ENCODE measurements at places on chromosomes 1 and 21. TPM values are rescaled to one million over a fixed set of nuclear protein-coding genes. Genes with fewer than 3 reads are reported as not detected.

DNA sequence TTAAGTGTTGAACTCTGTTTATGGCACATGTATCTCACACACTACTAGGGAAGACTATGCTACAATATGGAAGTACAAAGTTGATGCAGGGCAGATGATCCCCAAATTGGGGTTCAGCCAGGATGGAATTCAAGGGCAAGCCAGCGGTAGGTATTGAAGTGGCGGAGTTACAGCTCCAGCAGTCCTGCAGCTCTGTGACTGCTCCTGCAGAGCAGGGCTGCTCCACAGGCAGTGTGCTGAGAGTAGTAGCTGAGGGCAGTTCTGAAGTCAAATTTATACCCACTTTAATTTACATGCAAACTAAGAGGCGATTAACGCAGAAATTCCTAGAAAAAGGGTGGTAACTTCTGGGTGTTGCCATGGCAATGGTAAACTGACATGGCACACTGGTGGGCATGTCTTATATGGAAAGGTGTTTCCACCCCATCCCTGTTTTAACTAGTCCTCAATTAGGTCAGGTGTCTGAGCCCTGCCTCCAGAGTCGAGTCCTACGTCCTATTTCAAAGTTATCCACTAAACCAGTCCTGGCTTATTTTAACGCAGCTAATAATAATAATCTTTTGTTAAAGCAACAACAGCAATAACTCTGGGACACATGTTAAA lies 20.6 kb upstream of the CENPF start:
- DNase-seq: no peak

DNA sequence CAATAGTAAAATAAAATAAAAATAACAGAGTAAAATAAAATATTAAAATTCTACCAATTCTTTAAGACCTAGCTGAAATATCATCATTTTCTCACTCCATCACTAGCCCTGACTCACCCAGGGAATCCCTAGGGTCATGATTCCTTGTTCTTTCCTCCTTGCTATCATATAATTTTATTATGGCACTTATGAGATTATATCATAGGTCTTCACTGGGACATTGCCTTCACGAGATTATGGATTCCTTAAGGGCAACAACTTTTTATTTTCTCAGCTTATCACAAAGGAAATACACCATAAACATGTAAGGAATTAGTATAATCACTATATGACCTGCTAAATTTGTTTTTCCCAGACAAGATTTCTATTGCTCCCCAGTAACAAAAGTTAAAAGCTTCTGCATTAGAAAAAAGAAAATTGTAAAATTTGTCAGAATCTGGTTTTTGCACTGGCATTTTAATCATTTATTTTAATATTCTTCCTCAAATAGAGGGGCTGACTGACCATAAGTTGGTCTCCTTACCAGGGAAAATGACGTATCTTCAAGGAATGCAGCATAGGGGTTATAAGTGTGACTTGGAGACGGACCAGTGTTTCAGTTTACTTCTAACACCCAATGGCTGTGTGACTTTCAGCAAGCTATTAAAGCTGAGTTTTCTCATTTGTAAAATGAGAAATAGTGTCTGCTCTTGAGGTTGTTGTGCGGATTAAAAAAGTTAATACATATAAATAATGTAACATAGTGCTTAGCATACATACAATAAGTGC lies 8.8 kb upstream of the CLCA4 start:
- DNase-seq: no peak

- no peak for DNase-seq
Measured at GRCh38 chr1:169060919-169061639, 45.4 kb upstream of the ATP1B1 start.

DNA sequence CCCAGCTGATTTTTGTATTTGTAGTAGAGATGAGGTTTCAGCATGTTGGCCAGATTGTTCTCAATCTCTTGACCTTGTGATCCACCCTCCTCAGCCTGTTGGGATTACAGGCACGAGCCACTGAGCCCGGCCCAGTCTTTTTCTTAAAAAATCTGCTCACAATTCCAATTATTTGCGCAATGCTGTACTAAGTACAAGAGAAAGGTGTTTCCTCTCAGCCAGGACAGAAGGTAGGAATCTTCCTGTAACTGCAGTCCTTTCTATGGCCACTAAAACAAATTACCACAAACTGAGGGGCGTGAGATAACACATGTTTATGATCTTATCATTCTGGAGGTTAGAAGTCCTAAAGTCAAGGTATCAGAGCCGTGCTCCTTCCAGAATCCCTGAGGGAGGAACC lies 6.9 kb upstream of the CBR3 start:
- no peak for DNase-seq

- no peak for DNase-seq
Measured at GRCh38 chr1:227170361-227171166, 147.7 kb downstream of the CDC42BPA start.

The ZNF683 gene
- total RNA-seq: not detected

DNA sequence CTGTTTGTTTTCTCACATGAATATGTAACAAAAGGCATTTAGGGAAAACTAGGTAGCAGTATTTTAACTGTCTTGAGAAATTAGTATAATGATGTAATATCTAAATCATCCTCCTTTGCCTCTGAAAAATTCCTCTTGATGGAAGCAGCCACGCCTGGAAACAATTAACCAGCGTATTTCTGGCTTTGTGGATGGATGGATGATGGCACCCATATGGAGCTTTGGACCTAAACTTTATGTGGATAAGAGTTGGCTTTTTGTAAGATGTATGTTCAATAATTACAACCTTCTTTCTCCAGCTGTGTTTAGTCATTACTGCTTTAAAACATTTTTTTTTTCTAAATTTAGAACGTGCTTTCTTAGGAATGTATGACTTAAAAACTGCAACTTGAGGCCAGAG lies 12.7 kb downstream of the CDCA8 start:
- no peak for DNase-seq

The TEDDM1 gene
- not detected for total RNA-seq

The WDR64 gene
- total RNA-seq: 0.91 TPM

GRCh38 chr1:40612345-40612831 lies 53.1 kb downstream of the RIMS3 start:
- DNase-seq: peak; percentile 59

The CRNN gene
- 0.62 TPM for total RNA-seq

The BCAN gene
- total RNA-seq: 4.9 TPM

GRCh38 chr1:116255486-116256285 lies 117.4 kb upstream of the ATP1A1 start:
- no peak for DNase-seq

The CHI3L1 gene
- total RNA-seq: 12.6 TPM

DNA sequence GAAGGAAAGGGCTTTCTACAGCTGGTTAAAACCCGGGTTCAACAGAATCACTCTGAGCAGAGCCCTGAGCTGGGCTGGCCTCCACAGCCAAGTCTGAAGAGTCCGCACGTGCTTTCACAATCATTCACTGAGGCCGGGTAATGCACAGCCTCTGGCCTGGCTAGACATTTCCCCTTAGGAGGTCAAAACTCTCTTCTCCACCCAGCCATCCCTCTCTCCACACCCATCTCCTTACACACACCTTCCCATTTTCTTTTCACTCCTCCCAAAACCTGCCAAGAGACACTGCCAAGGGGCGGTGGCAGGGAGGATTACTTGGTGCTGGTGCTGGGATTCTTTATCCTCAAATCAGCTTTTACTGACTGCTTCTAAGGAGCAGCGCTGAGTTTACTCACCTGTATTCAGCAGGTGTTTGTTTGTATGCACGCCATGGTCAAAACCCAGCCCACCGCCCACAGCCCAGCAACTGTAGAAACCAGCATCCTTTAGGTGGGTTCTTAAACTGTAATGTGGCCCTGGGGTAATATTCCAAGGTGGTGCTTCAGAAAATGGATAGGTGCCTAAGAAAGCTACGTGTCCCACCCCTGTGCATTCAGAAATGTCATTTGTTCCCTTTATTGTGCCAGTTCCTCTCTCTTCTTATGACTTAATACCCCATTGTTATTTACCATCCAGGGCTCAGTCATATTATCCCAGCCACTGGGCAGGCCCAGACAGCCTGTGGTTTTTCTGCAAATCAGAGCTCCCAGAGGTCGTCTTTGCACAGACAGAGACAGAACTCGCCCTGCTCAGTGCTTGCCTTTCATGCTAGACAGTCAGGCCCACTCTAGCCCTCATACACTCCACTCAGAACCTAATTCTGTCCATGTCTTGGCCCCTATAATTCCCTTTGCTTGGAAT lies 80.2 kb downstream of the ADSS2 start:
- DNase-seq: peak; percentile 75

DNA sequence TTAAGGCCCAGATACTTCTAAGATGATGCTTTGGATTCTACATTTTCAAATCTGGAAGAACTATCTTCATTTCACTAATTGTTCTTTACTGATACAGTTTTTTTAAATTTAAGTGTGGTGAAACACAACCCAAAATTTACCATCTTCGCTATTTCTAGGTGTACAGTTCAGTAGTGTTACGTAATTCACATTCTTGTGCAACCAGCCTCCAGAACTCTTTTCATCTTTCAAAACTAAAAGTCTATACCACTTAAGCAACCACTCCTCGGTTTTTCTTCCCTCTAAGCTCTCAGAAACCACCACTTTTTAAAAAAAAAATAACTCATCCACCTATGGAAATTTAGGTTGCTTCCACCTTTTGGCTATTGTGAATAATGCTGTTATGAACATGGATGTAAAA lies 220.7 kb downstream of the PDE4B start:
- no peak for DNase-seq

DNA sequence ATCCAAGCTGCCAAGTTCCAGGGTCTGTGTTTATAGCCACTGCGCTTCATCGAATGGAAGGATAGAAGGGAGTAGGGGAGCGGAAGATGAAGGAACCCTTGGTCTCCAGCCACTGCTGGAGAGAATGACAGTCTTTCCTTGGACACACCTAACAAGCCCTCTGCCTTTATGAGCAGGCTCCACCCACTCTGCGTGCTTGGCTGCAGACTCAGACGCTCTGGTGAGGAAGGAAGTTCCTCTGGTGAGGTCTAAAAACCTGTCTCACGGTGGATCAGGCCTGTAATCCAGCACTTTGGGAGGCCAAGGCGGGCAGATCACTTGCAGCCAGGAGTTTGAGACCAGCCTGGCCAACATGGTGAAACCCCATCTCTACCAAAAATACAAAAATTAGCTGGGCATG lies 55.4 kb downstream of the MATN1 start:
- peak; percentile 58 for DNase-seq

DNA sequence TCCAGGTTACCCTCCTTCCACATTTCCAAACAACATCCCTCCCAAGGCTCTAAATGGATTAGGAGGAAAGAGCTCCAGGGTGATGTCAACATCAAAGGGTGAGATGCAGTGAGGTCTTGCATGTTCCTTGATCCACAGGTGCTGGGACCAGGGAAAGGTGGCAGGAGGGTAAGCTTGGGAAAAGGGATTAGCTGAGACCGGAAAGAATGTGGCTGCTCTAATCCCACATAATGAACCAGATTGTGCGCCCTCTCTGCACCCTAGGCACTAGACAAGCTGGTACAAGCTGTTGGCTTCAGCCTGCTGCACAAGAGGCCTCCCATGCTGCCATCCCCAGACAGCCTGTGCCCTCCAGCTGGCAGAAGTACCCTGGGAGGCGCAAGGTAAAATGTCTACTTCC lies 34.9 kb downstream of the PLXNA2 start:
- peak; percentile 79 for DNase-seq

- no peak for DNase-seq
Measured at GRCh38 chr1:75214017-75214416, 79.8 kb downstream of the LHX8 start.

DNA sequence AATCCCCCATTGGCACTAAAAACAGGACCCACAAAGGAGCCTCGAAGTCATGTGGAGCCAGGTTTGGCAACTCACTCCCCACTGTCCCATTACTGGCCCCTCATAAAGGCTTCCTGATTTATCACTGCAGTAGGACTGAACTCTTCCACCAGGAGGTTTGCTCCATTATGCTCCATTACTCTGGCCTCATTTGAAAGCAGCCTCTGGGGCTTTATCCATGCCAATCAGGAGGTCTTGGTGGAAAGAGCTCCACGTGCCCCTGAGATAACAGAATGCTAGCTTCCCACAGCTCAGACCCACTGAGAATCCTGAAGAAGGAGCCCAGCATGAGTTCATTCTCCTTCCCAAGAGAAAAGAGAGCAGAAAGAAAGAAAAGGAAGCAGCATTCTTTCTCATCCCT lies 76.4 kb downstream of the HIVEP3 start:
- no peak for DNase-seq

DNA sequence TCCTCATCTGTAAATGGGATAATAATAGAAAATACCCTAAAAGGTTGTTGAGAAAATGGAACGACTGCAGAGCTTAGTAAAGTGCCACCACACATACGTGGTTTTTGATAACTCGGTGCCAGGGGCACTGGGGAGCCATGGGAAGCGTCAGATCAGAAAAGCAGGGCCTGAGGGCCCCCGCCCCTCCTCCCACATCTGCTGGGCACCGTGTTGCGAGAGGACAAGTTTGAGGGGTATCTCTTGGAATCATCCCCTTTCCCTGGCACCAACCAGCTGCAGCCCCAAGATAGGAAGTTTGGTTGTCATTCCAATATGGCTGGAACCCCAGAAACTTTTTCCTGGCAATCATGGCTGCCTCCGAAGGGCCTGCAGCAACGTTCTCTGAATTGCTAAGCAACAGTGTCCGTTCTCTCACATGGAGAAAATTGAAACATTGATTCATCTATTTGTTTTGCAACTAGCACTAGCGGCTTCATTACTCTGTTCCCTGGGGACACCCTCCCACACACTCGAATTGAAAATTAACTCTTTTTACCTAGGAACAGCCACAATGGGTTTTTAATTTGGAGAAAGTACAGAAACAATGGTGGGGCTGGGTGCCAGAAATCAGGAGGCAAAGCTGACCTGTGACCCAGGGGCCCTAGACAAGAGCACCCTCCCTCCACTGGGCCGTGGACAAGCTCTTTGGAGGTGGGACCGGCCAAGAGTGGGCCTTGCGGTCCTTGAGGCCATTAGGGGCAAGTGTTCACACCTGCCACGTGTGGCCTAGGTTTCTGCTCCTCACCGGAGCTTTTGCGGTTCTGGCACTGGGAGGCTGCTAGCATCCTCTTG lies 190.0 kb upstream of the VAMP3 start:
- DNase-seq: no peak

The PLD5 gene
- total RNA-seq: 0.05 TPM

The ACTN2 gene
- total RNA-seq: 7.6 TPM

DNA sequence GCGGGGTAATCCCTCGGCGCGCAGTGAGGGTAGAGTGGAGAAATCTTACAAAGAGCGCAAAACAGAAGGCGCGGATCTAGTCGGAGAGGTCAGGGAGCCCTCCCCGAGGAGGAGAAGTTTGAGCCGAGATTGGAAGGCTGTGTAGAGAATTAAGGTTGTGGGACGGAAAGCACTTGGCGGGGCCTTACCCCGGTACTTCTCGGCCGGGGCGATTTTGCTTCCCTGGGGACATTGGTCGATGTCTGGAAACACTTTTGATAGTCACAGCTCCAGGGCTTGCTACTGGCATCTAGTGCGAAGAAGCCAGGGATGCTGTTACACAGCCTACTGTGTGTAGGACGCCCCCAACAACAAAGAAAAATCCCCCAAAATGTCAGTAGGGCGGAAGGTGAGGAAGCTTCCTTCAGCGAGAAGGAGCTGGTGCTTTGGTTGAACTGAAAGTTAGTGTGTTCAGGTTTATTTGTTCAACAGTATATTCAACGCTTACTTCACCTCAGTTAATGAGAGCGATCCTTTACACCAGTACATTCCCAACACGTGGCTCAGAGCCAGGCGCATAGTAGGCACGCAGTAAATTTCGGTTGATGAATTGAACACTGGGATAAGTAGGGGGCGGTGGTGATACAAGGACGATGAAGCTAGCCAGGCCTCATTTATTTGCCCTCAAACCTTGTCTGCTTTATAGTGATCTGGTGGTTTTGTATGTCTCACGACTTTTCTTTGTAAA lies 807 bp downstream of the CEP85 start:
- DNase-seq: peak; percentile 20

The SPRR5 gene
- total RNA-seq: not detected

GRCh38 chr1:51158263-51158662 lies 56.2 kb downstream of the C1orf185 start:
- no peak for DNase-seq

GRCh38 chr21:40858517-40858916 lies 11.6 kb upstream of the DSCAM start:
- no peak for DNase-seq

The RGS16 gene
- 1.5 TPM for total RNA-seq

Data from prostate gland (tissue), 2 donors.